ENCODE measurements at places on chromosomes 11 and 22.

DNA sequence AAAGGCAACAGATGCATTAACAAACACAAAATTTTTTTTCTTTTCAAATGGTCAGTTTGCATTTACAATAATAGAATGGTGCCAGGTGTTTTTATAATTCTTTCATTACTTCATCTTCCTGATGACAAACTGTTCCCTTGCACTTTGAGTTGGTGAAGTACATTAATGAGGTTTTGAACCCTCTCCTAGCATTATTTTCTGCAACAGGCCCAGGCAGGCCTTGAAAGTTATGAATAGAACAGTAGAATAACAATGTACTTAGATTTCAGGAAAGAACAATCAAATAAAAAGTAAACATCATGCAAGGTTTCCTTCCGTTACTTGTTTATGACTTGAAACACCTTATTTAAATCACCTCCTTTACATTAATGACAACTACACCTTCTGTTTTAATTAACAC is 9.6 kb downstream of the BTG4 start:
- DNase-seq = no peak

GRCh38 chr22:35746248-35746647 is 28.6 kb downstream of the APOL5 start:
- DNase-seq = no peak

- DNase-seq = no peak
These were observed 98.1 kb downstream of the CEP164 start for GRCh38 chr11:117425679-117426296.

GRCh38 chr11:118441770-118442275 is 5.5 kb downstream of the KMT2A start:
- no peak for DNase-seq

DNA sequence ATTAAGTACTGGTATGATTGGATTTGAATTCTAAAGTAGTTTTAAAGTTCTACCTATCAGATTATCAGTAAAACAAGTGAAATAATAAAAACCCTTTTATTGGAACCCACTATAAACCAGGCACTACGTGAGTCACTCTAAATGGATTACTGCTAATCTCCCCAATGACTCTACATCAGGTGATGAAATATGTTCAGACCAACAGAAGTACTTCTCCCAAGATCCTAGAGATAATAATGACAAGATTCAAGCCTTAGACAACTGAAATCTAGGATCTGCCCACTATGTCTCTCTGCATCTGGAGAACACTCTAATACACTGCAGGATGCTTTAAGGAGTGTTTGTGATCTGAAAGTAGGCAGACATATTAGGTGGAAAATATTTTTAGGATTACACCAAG is 652.1 kb upstream of the CHORDC1 start:
- no peak for DNase-seq

GRCh38 chr11:3942160-3942955 is 86.9 kb downstream of the STIM1 start:
- DNase-seq = no peak

DNA sequence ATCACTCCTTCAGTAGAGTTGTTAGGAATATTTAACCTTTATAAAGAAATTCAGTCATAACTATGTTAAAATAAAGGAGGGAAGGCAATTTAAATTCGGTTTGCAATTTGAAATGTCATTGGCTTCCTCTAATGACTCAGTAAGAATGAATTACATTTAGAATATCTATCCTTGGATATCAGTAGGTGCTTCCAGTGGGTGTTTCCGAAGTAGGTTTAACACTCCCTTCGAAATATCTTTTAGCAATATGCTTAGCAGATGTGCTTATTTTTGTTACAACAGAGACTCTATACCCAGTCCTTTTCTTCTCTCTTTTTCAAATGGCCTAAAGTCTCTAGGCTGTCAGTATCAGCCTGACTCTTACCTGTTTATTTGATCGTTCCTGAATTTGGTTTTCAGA is 103.7 kb upstream of the RASSF10 start:
- no peak for DNase-seq

GRCh38 chr11:88059326-88059725 is 115.9 kb downstream of the RAB38 start:
- DNase-seq = no peak

DNA sequence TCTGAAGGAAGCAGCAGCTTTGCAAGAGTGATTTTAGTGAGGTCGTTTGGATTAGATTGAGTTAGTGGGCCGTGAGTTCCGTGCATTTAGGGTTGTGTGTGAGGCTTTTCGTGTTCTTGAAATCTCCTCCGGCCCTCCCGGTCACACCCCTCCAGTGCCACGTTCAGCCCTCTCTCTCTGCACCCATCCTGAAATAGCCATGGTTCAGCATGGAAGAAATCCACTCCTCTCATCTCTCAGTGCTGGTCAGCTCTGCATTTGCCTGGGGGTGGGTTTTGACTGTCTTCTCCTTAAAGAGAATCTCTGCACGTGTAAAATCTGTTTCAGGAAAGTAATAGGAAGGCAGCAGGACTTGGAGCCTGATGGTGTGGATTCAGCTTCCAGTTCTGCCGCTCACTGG is 19.8 kb downstream of the BARX2 start:
- DNase-seq = no peak

DNA sequence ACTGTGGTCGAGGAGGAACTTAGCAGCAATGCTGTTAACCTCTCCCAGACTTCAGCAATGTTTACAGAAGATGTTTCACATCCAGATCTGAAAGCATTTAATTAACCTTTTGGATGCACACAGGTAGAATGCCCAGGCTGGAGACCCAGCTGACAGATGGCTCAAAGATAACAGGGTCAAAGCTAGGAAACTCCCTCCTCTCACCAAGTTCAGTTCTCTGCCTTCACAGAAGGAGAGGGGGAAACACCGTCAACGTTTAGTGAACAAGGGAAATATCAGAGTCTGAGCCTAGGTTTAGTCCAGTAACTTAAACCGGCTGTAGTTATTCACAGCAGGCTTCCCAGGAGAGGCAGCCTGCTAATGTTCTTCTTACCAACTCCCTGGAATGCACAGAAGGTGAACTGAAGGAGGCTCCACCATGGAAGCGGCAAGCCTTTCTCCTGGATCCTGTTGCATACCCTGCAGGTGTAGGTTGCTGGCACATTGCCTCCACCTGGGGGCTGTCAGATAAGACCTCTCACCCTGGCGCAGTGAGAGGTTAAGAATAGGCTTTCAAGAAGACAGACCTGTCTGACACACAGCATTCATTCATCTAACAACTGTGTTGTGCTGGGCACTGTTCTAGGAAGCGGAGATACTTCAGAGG is 23.5 kb upstream of the ANKK1 start:
- DNase-seq = no peak

- no peak for DNase-seq
These were observed 20.9 kb downstream of the ST14 start for GRCh38 chr11:130180491-130180890.

- peak; percentile 27 for DNase-seq
These were observed 14.6 kb upstream of the P2RY6 start for GRCh38 chr11:73257342-73258103.

- no peak for DNase-seq
These were observed 20.7 kb upstream of the C11orf96 start for GRCh38 chr11:43921561-43922294.

GRCh38 chr11:13885083-13885482 is 77.4 kb upstream of the SPON1 start:
- no peak for DNase-seq

GRCh38 chr11:131423688-131424087 is 53.3 kb downstream of the NTM start:
- no peak for DNase-seq

- DNase-seq = no peak
These were observed 20.4 kb upstream of the CADM1 start for GRCh38 chr11:115524572-115524971.

- DNase-seq = no peak
These were observed 27.8 kb downstream of the P4HA3 start for GRCh38 chr11:74283580-74284180.

- DNase-seq = peak; percentile 45
These were observed 56.0 kb downstream of the JAM3 start for GRCh38 chr11:134124660-134125451.

DNA sequence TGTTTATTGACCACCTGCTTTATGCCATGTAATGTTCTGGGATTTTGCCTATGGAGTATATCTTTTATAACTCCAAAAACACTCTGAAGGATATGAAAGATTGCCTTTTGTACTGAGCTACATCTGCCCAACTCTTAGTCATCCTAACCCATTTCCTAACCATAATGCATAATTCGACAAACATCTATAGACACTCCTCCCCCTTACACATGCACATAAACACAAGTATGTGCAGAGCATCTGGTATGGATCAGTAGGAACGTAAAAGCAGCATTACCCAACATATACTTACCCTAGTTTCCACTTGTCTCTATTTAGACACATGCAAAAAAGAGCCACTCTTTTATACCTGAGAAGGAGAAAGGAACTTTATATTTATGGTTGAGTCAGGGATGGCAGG is 272.8 kb downstream of the FAM76B start:
- no peak for DNase-seq

GRCh38 chr22:27746918-27747317 is 54.6 kb downstream of the MN1 start:
- DNase-seq = no peak

DNA sequence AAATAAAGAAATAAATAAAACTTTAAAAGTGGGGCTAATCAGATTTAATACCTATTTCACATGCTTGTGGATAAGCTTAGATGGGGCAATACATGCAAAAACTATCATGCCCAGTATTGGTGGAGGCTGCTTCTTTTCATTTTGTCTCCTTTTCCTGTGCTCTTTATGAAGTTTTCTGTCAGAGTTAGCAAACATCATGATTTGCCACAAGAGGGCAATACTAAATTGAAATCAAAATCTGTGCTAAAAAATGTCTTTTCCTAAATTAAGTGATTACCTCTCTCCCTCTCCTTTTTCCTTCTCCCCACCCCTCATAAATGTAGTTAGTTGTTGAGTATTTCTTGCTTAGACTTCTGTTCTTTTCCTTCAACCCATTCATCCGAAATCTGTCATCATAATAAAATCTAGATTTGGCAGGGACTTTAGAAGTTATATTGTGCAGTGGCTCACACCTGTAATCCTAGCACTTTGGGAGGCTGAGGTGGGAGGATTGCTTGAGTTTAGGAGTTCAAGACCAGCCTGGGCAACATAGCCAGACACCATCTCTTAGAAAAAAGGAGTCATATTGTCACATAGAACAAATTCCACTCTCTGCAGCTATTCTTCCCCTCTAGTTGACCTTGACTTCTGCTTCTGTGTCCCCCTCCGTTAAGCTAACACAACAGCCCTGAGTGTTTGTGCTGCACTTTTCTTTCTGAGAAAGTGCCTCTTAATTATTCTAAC is 4.7 kb upstream of the ARHGAP42 start:
- no peak for DNase-seq

GRCh38 chr22:19823902-19824211 is 30.8 kb downstream of the GNB1L start:
- DNase-seq = no peak

GRCh38 chr11:119461229-119461963 is 38.4 kb upstream of the THY1 start:
- DNase-seq = no peak

DNA sequence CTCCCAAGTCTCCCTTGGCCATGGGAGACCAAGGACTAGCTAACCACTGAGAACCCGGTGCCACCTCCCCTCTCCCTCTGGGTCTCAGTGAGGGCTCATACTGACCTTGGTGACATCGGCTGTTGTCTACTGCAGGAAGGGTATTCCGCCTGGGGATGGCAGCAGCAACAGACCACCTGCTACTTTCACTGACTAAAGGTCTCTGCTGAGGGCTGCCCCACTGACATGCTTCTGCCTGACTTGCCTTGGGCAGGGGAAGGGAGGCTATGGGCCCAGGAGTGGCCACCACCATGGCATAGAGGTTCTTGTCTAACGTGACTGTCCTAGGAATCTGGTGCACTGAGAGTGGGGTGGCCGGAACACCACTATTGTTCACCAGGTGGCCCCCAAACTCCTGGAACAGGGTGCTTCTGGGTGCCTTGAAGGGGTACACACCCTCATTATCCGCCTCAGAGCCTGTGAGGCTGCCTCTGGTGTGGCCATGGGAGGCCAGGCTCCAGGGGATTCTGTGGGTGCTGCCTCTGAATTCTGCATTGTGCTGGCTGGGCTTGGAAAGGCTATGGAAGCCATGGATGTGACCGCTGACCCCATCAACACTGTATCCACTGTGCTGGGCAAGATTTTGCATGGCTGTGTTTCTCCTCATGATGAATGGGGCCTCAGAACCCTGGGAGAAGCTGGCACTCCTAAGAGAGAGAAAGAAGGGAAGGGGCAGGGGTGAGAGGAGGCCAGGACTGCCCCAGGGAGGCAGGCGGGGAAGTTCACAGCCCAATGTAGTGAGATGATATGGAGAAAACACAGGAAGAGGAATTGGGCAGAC is 38.3 kb downstream of the GAB4 start:
- no peak for DNase-seq

All from amygdala (tissue), 56 donors.